Activated CD4-positive, alpha-beta T cell treated with anti-CD3 and anti-CD28 coated beads for 36 hours (primary cell): ENCODE measurements at places on chromosomes 2 and 18. TPM values are rescaled to one million over a fixed set of nuclear protein-coding genes. Genes with fewer than 3 reads are reported as not detected.

DNA sequence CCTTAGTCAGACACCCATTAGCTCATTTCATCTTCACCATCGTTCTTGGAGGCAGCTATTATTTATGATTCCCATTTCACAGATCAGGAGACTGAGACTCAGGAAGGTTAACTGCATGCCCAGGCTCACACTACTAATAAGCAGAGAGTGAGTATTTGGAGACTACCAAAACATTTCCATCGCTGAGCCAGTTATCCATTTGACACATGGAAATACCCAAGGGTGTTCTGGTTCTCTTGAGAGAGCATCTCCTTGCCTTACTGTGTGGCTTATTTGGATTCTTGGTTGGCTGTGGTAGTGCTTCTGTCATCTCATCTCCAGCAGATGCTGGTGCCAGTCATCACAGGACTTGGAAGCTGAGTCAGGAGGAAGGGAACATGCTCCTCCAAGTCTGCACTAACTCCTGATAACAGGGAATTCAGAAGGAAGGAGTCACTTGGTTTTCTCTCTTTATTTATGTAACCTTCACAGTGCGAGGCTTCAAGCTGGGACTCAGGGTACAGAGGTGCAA is 55.2 kb downstream of the RASGRP3 start:
- H3K27me3 ChIP-seq, result no peaks in the 10 kb centered on the region
- H3K4me1 ChIP-seq, result no peaks in the 10 kb centered on the region
- H3K36me3 ChIP-seq, result peaks cover 2% of the 10 kb centered on the region
- H3K27ac ChIP-seq, result no peak overlapping the region

GRCh38 chr2:19046986-19047780 is 311.2 kb downstream of the OSR1 start:
- H3K36me3 ChIP-seq, result no peaks in the 10 kb centered on the region
- no peak overlapping the region for H3K27ac ChIP-seq
- H3K27me3 ChIP-seq, result no peaks in the 10 kb centered on the region
- H3K4me1 ChIP-seq, result no peaks in the 10 kb centered on the region
- no peak for DNase-seq

- DNase-seq, result no peak
- no peak overlapping the region for H3K27ac ChIP-seq
- H3K4me3 ChIP-seq, result no peak overlapping the region
These were observed 90.7 kb upstream of the LRRTM1 start for GRCh38 chr2:80395251-80395650.

DNA sequence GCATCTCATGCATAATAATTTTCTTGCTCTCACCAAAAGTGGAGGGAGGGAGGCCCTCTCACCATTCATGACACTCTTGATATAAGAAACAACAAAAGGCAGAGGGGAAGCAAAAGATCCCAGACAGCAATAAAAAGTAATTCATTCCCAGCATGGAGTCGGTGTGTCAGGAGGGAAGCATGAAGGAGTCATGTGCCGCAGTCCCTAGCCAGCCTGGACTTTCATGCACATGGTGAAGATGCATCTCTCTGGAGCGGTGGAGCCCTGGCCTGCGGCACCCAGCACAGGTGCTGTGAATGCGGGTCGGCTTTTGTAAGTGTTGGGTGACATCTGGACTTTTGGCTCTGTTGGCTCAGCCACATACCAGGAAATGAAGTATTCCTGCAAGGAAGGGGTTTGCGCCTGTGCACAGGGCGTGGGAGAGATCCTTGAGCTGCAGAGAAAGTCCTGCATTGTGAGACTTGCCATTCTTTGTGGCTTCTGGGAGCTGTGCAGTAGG is 119.4 kb downstream of the COPS8 start:
- no peaks in the 10 kb centered on the region for H3K4me1 ChIP-seq
- H3K27me3 ChIP-seq, result peaks cover 11% of the 10 kb centered on the region
- H3K36me3 ChIP-seq, result no peaks in the 10 kb centered on the region

DNA sequence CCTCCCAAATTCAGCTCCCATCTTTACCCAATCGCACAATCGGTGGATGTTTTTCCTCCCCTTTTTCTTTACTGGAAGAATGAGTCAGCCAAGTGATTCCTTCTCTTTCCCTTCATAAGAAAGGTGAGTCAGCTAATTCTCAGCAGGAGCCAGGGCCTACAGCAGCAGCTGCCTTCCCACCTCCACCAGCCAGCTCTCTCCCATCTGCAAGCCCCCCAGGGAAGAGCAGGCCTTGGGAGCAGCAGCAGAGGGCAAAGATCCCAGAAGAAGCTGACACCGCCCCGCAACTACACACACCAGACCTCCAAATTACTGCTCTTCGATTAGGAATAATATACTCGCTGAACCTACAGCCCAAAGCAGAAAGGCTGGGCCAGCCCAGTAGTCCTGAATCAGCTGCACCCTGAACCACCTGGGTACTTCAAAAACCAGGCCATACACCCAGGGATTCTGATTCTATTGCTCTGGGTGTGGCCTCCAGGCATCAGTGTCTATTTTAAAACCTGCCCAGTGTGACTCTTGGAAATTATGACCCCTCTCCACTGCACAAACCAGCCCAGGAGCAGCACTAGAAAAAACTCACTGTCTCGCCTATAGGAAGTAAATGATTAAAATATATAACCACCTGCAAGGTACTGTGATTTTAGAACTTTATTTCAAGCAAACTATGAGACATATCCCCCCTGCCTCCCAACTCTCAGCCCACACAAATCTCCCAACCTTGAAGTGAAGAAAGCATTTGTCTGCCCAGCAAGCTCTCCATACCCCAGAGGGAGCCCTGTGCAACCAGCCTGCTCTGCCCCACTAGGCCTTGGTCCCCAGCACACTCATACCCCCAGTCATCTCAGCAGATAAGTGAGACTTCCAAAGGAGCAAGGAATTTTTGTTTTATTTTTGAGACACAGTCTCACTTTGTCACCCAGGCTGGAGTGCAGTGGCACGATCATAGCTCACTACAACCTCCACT is 7.3 kb downstream of the SFXN5 start:
- no peaks in the 10 kb centered on the region for H3K36me3 ChIP-seq
- no peak for DNase-seq
- peak overlapping the region; percentile 27 for H3K27ac ChIP-seq
- H3K4me3 ChIP-seq, result no peak overlapping the region
- peaks cover 18% of the 10 kb centered on the region for H3K4me1 ChIP-seq
- H3K27me3 ChIP-seq, result no peaks in the 10 kb centered on the region

DNA sequence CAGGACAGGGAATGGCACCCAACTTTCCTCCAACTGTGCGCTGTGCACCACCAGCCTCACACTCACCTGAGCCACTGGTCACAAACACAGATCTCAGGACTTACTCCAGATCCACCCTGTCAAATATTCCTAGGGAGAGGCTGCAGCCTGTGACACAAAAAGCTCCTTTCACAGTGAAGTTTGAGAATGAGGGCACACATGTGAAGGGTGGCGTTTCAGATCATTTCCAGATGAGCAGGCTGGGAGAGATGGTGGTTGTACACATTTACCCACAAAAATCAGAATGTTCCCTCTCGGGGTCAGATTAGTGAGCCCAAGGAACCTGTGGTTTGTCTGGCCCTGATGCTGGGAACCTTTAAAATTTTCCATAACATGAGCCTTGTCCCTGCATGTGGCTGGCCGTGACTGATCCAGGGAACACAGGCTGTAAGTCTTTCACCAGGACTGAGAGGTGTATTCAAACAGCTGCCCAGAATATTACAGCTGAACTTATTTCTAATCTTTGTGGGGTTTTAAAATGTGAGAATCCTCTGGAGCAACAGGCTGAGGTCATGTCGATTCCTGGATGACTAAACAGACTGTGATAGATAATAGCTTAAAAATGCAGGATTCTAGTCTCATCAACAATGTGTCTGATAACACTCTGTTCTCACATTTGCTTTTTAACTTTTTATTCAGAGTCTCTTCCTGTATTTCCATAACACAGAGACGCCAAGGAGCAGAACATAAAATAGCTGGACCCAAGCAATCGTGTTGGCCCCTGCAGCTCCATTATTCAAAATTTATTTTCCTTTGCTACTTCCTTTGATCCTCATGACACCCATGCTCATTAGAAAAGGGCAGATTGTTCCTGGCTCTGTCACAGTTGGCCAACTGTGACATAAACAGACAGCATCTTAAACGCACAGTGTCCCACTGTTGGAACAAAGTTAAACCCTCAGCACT is 35.5 kb downstream of the IL1R2 start:
- H3K27me3 ChIP-seq, result no peaks in the 10 kb centered on the region
- H3K4me1 ChIP-seq, result peaks cover 55% of the 10 kb centered on the region
- DNase-seq, result no peak
- H3K36me3 ChIP-seq, result peaks cover 28% of the 10 kb centered on the region
- H3K4me3 ChIP-seq, result no peak overlapping the region

- H3K27me3 ChIP-seq, result peaks cover 5% of the 10 kb centered on the region
- no peaks in the 10 kb centered on the region for H3K36me3 ChIP-seq
- H3K27ac ChIP-seq, result no peak overlapping the region
- H3K4me3 ChIP-seq, result no peak overlapping the region
- no peak for DNase-seq
These were observed 72.1 kb downstream of the NRP2 start for GRCh38 chr2:205754285-205754923.

- no peak overlapping the region for H3K27ac ChIP-seq
- peaks cover 2% of the 10 kb centered on the region for H3K27me3 ChIP-seq
- H3K4me3 ChIP-seq, result no peak overlapping the region
- H3K4me1 ChIP-seq, result no peaks in the 10 kb centered on the region
These were observed 73.0 kb downstream of the NCKAP5 start for GRCh38 chr2:133495226-133495625.

DNA sequence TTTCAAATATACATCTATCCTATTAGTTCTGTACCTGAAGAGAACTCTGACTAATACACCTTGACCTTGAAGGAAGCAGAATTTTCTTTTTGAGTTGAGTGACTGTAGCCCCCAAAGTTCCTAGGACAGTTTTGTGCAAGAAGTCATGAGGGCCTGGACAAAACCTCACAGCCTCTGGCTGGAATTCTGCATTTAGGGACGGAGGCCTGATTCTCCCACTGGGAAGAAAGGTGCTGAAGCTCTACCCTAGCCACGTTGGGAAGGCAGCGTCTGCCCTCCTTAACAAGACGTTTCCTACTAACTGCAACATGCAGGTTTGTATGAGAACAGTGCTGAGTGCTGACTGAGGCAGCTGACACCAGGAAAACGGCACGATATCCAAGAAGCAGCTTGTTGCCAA is 74.4 kb upstream of the ZCCHC2 start:
- no peaks in the 10 kb centered on the region for H3K36me3 ChIP-seq
- H3K4me3 ChIP-seq, result no peak overlapping the region
- H3K4me1 ChIP-seq, result peaks cover 18% of the 10 kb centered on the region
- DNase-seq, result no peak
- H3K27ac ChIP-seq, result no peak overlapping the region

GRCh38 chr2:186459009-186459408 is 27.1 kb upstream of the ZC3H15 start:
- no peak overlapping the region for H3K4me3 ChIP-seq
- DNase-seq, result no peak
- H3K36me3 ChIP-seq, result peaks cover 4% of the 10 kb centered on the region
- H3K27me3 ChIP-seq, result no peaks in the 10 kb centered on the region
- H3K4me1 ChIP-seq, result peaks cover 7% of the 10 kb centered on the region
- H3K27ac ChIP-seq, result no peak overlapping the region

DNA sequence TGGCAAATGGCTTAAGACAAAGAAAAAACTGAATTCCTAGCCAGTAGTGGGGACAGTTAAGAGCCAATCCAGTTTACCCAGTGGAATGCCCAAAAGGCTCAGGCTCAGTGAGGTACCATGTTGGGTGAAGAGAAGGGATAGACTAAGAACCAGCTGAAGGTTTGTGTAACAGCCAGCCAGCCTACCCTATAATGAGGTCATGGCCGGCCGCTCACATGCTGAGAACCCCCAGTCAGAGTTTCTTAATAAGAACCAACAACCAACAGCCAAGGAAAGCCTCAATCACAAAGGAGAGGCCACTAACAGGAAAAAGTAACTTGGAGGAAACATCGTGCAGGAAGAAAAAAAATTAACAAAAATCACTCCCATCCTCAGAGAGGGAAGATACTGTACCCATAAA is 25.4 kb upstream of the DUSP2 start:
- H3K4me1 ChIP-seq, result peaks cover 48% of the 10 kb centered on the region
- H3K27ac ChIP-seq, result peak overlapping the region; percentile 29
- H3K4me3 ChIP-seq, result no peak overlapping the region
- no peak for DNase-seq

- peaks cover 14% of the 10 kb centered on the region for H3K36me3 ChIP-seq
- H3K27ac ChIP-seq, result no peak overlapping the region
- DNase-seq, result no peak
- H3K4me1 ChIP-seq, result peaks cover 69% of the 10 kb centered on the region
These were observed 5.1 kb downstream of the AGPS start for GRCh38 chr2:177397481-177398289.

GRCh38 chr2:44579115-44579836 is 217.5 kb downstream of the CAMKMT start:
- DNase-seq, result peak; percentile 9
- H3K27me3 ChIP-seq, result no peaks in the 10 kb centered on the region
- H3K27ac ChIP-seq, result peak overlapping the region; percentile 83
- H3K4me3 ChIP-seq, result no peak overlapping the region

DNA sequence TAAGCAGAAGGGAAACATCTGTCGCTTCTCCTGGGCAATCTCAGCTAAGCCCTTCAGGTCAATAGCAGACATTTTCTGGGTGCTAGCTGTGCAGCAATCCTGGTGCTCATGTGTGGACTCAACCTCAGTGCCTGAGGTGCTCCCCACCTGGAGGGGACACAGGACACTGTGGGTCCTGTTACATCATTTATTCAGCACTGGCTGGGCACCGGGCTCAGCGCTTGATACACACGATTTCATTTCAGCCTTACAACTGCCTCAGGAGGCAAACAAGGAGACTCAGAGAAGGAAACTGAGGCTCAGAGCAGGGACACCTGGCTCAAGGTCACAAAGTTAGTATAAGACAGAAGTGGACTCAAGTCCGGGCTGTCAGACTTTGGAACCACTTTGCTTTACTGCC is 46.7 kb downstream of the MARCO start:
- no peak overlapping the region for H3K27ac ChIP-seq
- no peak overlapping the region for H3K4me3 ChIP-seq
- no peaks in the 10 kb centered on the region for H3K36me3 ChIP-seq
- peaks cover 2% of the 10 kb centered on the region for H3K27me3 ChIP-seq
- DNase-seq, result no peak

The DCC gene
- total RNA-seq, result not detected

The ZNF521 gene
- total RNA-seq, result not detected

The PRPF40A gene
- 145 TPM for total RNA-seq

The SLC16A14 gene
- 2.2 TPM for total RNA-seq

The ICA1L gene
- total RNA-seq, result 8.2 TPM
